Stimulated activated CD8-positive, alpha-beta memory T cell treated with anti-CD3 and anti-CD28 coated beads, Interleukin-2, amount 100 ng/mL, for 1 hour (primary cell): ENCODE measurements at places on chromosomes 11 and 22.

GRCh38 chr11:10499452-10499851 lies 41.5 kb downstream of the RNF141 start:
- DNase-seq: no peak

DNA sequence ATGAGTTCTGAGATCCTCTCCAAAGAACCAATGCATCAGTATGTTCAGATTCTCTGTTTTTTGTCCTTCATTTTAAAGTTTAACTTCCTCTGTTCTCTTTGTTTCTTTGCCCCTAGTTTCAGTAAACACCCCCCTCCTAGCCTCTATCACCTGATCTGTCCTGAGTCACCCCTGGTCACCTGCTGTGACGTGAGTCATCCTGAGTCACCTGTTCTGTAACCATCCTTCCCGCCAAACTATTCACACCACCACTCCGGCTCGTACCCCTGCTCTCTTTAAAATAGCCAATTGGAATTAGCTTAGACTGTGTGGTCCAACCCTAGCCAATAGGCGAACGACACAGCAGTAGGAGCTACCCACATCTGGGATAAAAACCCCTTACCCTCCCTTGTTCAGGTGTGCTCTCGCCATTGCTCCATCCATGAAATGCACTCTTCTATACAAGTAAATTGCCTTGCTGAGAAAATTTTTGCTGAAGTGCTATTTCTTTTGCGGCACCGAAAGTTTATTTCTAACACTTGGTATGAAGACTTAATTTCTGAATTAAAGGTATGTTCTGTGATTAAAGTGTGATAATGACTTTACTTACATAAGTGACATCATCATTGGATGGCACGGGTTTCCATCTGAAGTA lies 318.4 kb downstream of the AASDHPPT start:
- no peak for DNase-seq

DNA sequence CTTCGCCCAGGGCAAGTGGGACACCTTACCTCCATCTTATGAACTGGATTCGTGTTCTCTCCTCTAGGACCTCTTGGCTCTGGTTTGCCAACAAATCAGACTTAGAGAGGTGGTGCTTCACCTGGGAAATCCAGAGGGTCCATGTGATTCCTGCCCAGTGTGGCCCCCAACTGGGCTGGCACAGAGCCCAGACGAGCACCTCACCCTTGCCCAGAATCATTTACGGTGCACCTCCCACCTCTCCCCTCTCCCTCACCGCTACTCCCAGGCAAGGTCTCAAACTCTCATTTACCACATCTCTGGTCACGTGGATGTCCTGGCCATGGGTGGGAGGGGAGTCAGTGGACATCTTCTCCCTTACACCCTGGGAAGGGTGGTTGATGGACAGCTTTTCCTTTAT lies 1.1 kb downstream of the SPATA19 start:
- DNase-seq: no peak

DNA sequence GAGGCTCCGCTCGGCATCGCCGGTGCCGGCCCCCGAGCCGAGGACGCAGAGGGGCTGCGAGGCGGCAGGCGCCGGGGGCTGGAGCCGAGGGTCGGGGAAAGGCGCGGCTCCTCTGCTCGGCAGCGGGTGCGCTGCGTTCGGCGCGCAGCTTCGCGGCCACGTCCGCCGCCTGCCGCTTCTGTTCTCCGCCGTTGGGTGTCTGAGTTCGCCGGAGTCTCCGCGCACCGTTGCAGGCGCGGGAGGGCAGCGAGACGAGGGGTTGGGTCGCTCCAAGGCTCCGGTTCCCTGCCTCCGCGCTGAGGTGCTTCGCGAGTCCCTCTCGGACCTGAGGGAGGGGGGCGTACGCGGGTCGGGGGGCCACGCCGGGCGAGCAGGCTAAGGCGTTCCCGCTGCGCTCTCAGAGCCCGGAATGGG lies 347 bp downstream of the MN1 start:
- no peak for DNase-seq

GRCh38 chr22:44032126-44032730 lies 8.1 kb downstream of the PARVB start:
- DNase-seq: no peak

- no peak for DNase-seq
Observed at GRCh38 chr11:110613197-110613918, 98.9 kb downstream of the ARHGAP20 start.

DNA sequence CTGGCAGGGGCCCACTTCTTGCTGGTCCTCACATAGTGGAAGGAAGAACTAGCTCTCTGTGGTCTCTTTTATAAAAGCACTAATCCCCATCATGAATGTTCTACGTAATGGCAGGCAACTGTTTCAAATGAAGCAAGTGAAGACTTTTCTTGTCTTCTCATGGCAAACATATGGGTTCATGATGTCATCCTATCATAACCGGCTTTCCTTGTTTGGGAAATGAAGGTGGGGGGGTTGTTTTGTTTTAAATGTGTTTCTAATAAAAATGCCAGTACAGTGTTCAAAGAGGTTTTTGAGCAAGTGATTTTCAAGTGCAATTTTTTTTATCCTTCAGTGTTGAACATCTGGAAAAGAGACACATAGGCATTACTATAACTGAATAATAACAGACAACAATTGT lies 33.4 kb downstream of the REXO2 start:
- DNase-seq: no peak

DNA sequence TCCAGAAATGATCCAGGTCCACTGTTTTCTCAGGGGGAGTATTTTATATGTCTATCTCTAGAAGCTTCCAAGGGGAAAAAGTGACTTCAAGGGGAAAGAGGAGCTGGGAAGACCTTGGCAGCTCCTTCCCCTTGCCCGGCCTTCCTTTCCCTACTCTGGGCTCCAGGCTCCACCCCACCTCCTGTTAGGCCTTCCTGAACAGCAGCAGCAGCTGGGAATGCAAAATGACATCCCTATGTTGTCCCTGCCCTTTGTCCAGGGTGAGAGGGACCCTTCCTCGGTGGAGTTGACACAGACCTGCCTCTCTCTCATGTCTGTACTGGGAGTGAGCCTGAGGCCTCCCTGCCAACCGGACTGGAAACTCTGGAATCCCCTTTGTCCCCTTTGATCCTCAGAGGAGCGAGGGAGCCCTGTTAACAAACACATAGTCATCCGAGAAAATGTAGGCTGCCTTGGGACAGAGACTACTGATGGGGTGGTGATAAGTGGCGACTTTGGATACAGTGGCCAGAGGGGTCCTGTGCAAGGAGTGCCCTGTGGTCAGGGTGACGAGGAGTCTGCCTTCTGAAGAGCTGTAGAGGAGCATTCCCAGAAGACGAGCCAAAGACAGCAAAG lies 9.0 kb upstream of the MALAT1 start:
- DNase-seq: no peak

GRCh38 chr22:37822079-37822833 lies 926 bp upstream of the GALR3 start:
- DNase-seq: no peak

DNA sequence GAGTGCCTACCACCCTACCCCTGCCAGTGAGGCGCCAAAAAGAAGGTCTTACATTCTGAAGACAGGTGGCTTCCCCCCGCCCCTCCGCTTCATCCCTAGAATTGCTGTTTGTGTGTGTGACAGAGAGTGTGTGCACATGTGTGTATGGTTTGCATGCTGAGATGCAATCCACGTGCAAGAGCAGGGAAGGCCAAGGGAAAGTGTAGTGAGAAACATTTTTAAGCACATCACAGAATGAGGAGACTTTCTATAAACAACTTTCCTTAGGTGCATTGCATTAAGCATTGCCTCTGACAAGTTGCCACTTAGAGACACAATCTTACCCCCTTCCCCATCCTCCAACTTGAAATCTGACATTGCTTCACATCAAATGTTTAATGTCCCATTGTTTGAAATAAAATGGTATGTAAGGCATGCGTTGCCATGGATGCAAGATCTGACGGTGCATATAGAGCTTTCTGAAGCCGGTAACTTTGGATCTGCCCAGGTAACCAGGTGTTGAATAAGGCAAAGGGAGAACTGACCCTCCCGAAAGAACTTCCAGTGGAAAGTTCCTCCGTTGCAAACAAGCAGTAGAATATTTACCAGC lies 21.4 kb downstream of the FJX1 start:
- no peak for DNase-seq

DNA sequence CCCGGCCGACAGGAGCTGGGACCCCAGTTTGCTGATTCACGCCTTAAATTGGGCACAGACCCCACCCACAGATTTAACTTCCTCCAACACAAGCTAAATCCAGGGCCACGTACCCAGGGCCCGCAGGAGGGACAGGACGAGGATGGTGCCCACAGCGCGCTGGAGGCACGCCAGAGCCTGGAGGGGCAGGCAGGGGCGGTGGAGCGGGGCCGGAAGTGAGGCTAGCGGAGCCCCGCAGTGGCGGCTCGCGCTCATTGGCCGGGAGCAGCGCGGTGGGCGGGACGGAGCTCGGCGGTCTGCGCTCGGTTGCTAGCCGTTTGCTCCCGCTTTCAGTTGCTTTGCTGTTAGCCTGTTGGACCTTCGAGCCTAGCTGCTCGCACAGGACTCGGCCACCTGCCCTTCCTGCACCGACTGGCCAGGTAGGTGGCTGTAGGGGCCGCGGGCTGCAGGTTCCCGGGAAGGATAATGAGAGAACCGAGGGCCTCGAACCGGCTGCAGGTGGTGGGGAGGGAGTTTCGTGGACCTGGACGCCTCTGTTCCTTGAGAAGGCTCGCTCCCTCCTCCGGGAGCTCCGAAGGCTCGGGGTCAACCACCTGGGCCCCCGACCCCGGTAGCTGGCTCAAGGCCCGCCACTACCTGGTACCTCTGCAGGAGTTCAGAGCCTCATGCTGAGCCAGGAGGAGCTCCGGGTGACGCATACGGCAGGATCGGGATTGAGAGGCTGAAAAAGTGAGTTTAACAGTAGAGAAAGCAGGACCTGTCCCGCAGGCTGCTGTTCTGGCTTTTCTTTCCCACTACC lies at the start of gene CCDC134:
CCDC134 (plus strand) TSS at position 332 of the 799 bp plus-strand sequence. CDS start 8,212 bp downstream, outside the sequence.
- peak; percentile 83 for DNase-seq

GRCh38 chr11:131943295-131943694 lies 572.9 kb downstream of the NTM start:
- no peak for DNase-seq

- DNase-seq: no peak
Observed at GRCh38 chr11:114162719-114163123, 103.2 kb downstream of the ZBTB16 start.

GRCh38 chr11:88103337-88104206 lies 71.7 kb downstream of the RAB38 start:
- DNase-seq: no peak

- no peak for DNase-seq
Observed at GRCh38 chr22:26401726-26402125, 27.3 kb upstream of the ASPHD2 start.

DNA sequence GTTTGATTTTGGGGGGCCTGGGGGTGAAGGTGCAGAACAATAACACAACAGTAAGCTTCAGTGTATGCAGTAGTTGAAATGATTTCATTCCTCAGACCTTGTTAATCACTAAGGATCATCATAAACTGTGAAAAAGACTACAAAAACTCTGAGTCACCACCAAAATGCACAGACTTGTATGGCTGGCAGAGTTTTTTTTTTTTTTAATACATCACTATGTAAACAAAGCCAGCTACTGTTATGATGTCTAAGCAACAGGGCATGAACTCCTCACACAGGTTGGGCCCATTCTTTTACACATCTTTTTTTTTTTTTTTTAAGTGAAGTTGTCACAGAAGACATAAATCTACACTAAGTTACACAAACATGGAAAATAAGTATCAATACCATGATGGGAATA lies 311.9 kb downstream of the GUCY1A2 start:
- no peak for DNase-seq

DNA sequence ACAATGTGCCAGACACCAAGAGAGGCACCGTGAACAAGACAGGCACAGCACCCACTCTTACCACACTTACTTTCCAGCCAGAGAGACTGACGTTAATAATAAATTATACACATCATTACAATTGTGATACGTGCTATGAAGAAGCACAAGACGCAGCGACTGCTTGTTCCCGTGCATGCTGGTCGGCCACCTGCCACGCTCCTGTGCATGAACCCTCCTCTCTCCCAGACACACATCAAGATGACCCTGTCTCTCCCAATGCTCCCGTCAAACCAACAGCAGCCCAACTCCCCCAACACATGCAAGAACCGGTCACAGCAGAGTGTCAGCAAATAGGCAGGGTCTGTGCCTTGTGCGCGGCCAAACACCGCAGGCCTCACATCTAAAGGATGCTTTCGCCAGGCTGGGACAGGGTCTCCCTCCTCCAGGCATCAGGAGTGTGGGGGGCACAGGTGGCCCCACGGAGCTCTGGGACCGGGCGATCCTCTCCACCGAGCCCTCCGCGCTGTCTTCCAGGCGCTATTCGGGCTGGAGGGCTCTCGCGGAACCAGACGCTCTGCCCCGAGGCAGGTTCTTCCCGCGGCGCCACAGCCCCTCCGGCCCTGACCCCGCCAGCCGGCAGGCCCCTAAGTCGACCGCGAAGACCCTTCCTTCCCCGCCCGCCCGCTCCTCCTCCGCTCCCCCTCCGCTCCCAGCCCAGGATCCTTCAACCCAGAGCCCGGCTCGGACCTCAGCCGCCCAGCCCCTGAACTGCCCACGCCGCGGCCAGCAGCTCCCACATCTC lies 533 bp downstream of the SERGEF start:
- no peak for DNase-seq
